RWPE2 (cell line): ENCODE measurements at places on chromosomes 6 and 20.

DNA sequence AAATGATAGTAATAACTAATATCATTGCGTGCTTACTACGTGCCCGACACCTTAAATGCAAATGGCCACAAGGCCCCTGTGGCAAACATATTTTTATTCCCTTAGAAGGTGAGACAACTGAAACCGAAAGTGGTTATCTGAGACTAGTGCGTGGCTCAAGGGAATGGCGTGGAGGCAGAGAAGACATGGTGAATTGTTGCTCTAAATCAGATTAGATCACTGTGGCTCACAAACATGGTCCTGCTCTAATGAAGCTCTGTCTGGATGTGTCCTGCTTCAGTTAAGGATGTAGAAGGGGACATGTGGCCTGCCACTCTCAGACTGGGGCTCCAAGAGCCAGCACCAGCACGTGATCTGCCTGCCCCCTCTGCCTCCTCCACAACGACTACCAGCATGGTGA, 124.2 kb upstream of the GMDS start:
- no peak for DNase-seq

DNA sequence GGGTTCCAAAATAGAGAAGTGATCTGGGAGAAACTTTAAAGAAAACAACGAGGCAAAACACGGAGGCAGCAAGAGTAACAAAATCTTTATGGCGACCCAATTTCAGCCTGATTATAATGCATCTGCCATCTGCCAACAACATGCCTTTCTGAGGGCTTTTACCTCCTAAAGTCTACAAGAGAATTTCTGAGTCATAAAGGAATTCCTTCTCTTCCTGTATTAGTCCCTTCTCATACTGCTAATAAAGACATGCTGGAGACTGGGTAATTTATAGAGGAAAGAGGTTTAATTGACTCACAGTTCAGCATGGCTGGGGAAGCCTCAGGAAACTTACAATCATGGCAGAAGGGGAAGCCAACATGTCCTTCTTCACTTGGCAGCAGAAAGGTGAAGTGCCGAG, 226.6 kb downstream of the HACE1 start:
- no peak for DNase-seq

DNA sequence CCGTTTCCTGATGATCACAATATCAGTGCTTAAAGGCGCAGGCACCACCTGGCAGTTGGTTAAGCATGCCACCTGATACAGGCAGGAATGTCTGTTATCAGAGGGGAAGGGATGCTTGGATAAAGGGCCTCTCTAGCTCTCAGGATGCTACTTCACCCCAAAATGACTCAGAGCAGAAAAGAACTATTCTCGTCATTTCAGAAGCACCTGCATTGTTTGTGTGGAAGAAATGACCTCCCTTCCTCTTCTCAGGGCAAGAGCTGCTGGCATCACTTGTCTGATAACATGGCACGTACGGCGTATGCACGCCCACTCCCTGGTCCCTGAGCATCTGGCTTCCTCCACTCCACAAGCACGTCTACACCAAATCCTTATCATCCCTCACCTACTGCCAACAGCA, 47.3 kb downstream of the ATP9A start:
- peak; percentile 32 for DNase-seq

DNA sequence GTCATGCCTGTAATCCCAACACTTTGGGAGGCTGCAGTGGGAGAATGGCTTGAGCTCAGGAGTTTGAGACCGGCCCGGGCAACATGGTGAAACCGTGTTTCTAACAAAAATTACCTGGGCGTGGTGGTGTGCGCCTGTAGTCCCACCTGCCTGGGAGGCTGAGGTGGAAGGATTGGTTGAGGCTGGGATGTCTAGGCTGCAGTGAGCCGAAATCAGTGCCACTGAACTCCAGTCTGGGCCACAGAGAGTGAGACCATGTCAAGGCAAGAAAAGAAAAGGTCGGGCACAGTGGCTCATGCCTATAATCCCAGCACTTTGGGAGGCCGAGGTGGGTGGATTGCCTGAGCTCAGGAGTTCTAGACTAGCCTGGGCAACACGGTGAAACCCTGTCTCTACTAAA, 8.2 kb upstream of the BCAS4 start:
- peak; percentile 66 for DNase-seq

DNA sequence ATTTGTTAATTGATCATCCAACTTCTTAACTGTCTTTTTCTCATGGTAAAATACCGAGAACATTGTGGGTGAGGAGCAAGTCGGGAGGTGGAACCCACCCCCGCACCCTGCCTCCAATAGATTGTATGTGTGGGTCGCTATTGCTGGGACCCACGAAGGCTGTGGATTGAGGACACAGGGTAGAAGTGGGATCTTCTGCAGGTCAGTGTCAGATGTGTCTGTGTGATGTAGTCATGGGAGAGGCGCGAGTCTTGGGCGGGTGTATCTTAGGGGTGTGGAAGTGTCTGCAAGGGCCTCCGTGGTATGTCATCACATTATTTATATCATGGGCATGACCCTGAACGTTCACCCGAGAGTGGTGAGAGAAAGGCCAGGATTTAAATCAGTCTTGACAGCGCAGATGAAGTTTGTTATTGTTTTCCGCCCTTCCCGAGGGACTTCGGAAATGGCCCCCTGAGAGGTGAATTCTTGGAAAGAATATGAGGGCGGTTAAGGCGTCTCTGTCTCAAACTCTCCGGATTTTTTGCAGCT, 472 bp upstream of the PAQR8 start:
- DNase-seq = no peak

DNA sequence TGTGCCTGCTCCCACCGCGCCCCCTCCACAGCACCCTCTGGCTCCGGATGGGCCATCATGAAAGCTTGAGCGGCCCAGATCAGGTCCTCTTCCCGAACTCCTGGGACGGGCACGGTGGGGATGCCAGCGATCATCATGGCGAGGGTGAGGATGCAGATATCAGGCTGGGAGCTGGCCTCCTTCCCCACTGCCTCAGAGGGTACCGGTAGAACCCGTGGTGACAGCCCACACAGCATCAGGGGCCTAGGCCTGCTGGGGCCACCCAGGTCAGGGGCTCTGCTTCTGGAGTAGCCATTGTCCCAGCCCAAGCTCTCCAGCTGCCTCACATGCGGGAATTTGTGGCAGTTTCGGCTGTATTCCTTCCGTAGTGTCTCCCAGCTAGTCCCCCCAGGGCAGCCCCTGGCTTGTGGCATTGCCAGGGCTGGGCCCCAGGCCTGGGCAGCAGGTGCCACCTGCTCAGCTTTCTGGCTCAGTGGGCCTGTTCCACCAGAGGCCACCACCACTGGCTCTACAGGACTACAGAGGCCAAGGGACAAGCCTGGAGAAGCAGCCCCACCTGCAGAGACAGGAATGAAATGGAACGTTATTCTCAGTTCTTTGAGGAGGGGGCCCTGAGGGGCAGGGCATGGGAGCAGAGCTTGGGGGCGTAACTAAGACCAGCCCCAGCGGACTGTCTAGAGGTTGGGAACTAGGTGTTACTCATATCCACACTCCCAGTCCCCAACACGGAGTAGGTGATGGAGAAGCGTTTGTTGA, 654 bp downstream of the SPATA25 start:
- peak; percentile 84 for DNase-seq

- DNase-seq = no peak
Measured at GRCh38 chr6:122694075-122694474, 83.9 kb downstream of the PKIB start.

DNA sequence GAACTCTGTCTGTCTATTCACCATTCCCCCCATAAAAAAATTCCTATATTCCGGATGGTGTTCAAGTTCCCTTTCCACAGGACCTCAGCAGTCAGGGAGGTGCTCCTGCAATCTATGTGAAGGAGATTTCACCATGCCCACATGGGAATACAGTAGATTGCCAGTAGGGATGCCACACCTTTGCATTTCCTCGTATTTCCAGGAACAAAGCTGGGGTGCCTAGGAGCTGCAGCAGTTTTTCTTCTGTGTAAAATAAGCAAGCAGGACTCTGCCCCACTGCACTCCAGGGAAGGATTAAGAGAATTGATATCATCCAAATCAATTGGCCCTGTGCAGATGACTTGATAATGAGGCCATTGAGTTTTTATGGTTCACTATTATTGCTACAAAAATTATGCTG, 7.4 kb upstream of the KIF16B start:
- no peak for DNase-seq

GRCh38 chr6:16944596-16944995, 157.3 kb upstream of the STMND1 start:
- no peak for DNase-seq

GRCh38 chr6:139521338-139521737, 146.9 kb upstream of the CITED2 start:
- no peak for DNase-seq

DNA sequence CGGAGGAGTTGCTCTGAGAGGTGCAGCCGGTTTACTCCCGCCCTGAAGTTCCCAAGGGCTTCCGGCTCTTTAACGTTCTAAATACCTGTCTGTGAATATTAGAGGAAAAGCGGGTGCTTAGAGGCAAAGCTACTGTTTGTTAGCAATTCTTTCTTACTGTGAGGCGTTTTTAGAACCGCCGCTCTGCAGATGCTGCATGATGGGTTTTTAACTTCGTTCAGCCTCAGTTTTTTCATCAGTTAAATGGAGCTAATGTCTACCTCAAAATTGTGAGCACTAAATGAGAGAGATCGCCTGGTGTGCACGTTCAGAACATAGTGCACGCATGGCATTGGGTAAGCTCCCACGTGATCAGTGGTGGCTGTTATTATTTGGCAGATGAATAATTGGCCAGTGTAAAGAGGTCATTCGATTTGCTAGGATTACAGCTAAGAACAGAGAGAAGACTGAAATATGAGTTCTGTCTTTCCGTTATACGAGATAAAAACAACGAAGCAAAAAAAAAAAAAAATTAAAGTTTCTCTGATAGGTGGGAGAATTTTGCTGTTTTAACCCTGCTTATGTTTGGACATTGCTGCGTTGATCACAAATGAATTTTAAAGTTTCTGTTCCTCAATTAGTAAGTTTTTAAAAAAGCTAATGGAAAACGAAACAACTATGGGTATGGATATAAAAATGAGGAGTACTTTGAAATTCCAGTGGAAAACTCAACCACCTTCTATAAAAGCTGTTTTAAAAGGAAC, 660 bp upstream of the TFB1M start:
- peak; percentile 68 for DNase-seq

DNA sequence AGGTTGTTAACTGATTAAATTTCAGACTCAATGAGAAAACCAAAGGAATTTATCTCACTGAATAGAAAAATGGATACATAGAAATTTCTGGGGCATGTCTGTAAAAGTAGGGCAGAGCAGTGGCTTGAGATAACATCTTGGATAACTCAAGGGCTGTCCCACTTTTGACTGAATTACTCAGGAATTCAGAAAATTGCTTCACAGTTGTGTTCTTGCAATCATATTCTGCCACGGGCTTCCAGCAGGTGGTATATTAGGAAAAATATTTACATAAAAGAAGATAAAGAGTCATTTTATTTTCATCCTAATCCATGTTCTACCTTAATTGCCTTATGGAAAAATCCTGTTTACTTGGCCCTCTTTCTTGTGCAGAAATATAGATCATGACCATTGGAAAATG, 156.4 kb upstream of the AKIRIN2 start:
- DNase-seq = no peak

- DNase-seq = no peak
Measured at GRCh38 chr20:1364106-1364505, 28.7 kb downstream of the FKBP1A start.
